ENCODE measurements at places on chromosomes 16 and 17. TPM values are rescaled to one million over a fixed set of nuclear protein-coding genes. Genes with fewer than 3 reads are reported as not detected.

The ICAM2 gene
- 18.6 TPM for total RNA-seq

The PMP22 gene
- 91.3 TPM for total RNA-seq

The PRR15L gene
- 1.7 TPM for total RNA-seq

The UMOD gene
- not detected for total RNA-seq

The CA7 gene
- total RNA-seq, result not detected

The GNGT2 gene
- not detected for total RNA-seq

The NFE2L1 gene
- 59.0 TPM for total RNA-seq

The DCUN1D3 gene
- total RNA-seq, result 13.7 TPM

Data from skin of body (tissue), 3 donors.